T-helper 9 cell (primary cell): ENCODE measurements at places on chromosomes 2 and 18.

DNA sequence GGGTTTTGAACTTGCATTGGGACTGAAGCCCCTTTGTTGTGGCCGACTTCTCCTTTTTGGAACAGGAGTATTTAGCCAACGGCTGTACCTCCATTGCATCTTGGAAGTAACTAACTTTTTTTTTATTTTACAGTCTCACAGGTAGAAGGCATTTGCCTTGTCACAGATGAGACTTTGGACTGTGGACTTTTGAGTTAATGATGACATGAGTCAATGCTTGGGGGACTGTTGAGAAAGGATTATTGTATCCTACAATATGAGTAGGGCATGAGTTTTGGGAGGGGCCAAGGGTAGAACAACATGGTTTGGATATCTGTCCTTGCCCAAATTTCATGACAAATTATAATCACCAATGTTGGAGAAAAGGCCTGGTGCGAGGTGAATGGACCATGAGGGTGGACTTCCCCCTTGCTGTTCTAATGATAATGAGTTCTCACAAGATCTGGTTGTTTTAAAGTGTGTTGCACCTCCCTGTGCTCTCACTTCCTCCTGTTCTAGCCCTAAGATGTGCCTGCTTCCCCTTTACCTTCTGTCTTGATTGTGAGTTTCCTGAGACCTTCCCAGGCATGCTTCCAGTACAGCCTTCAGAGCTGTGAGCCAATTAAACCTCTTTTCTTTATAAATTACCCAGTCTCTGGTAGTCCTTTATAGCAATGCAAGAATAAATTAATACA is 1269.4 kb upstream of the CHAC2 start:
- no peak for DNase-seq

- DNase-seq = no peak
Measured at GRCh38 chr2:238104691-238105371, 4.7 kb downstream of the ESPNL start.

DNA sequence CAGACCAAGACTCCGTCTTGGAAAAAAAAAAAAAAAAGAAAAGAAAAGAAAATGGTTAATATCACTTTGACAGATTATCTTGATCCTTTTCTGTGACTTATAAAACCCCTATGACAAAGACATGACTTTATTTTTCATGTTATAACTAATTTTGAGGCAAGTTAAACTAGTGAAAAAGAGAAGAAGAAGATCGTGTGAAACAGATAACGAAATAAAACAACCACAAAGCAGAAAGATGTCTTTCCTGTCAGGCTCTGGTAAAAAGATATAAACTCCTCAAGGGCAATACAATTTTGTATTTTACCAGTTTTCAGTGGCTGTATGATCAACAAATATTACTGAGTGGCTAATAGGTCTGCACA is 13.4 kb upstream of the RBMS1 start:
- DNase-seq = no peak

- DNase-seq = no peak
Measured at GRCh38 chr2:213122725-213123124, 28.7 kb downstream of the IKZF2 start.

DNA sequence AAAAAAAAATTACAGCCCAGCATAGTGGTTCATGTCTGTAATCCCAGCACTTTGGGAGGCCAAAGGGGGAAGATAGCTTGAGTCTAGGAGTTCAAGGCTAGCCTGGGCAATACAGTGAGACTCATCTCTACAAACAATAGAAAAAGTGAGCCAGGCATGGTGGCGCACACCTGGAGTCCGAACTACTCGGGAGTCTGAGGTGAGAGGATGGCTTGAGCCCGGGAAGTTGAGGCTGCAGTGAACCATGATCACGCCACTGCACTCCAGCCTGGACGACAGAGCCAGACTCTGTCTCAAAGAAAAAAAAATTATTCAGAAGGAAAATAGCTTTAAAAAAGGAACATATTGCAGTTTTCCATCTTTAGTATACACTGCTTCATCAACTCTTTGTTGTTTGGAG is 47.8 kb downstream of the CYP27C1 start:
- DNase-seq = no peak

- no peak for DNase-seq
Measured at GRCh38 chr2:230984393-230985220, 11.3 kb upstream of the SPATA3 start.

DNA sequence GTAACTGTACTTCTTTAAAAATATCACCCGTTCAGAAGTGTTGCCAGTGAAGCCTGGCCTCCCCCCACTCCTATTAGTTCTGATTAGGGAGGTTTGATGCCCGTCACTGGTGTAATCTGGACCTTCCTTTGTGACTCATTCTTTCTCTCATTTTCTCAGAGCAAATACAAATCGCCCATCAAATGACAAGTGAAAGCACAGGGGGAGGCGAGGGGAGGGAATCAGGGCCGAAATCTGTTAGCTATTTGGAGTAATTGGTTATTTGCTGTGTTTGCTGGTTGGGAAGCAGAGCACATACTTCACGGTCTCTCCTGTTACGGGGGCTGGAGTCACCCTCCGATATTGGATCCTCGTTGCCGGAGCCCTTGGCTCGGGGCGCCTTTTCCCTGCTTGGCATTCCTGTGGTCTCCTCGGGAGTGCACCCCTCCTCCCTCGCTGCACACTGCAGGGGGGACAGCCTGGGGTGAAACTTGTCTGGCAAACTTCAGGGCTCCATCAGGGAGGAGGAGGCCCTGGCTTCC is 178.1 kb downstream of the DYSF start:
- no peak for DNase-seq

GRCh38 chr2:218888341-218888740 is 7.7 kb downstream of the WNT10A start:
- DNase-seq = no peak

DNA sequence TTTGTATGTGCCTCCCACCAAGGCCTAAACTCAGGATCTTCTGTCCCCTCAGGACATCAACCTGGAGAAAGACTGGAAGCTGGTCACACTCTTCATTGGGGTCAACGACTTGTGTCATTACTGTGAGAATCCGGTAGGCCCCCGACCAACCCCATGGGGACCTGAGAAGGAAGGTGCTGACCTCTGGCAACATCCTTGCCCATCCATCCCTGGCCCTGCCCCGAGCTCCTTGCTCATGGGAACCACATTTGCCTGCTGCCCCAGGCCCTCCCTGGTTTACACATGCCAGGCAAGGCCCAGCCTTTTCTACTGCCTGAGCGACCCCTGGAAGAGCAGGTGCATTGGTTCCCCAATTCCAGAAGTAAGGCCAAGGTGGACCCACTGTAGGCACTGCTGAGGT is 125.3 kb upstream of the PPP1CB start:
- DNase-seq = no peak

- peak; percentile 62 for DNase-seq
Measured at GRCh38 chr18:111306-112014, 46.9 kb upstream of the USP14 start.

DNA sequence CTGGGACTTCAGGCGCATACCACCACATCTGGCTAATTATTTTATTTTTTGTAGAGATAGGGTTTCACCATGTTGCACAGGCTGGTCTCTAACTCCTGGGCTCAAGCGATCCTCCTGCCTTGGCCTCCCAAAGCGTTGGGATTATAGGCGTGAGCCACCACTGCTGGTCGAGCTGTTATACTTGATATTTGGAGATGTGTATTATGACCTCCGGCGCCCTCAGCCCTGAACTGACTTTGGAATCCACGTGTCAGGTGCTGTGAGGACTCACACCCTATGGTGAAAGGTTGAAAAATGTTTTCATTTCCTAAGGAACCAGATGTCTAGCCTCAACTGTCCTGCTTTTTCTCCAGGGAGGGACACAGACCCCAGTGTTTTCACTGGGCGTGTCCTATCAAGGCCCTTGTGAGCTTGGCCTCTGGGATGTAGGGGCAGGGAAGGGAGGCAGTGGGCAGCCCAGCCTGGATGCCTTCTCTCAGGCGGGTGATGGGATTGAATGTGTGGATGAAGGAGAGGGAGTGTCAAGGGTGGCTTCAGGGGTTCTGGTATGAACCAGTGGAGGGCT is 56.4 kb upstream of the HAAO start:
- DNase-seq = no peak

DNA sequence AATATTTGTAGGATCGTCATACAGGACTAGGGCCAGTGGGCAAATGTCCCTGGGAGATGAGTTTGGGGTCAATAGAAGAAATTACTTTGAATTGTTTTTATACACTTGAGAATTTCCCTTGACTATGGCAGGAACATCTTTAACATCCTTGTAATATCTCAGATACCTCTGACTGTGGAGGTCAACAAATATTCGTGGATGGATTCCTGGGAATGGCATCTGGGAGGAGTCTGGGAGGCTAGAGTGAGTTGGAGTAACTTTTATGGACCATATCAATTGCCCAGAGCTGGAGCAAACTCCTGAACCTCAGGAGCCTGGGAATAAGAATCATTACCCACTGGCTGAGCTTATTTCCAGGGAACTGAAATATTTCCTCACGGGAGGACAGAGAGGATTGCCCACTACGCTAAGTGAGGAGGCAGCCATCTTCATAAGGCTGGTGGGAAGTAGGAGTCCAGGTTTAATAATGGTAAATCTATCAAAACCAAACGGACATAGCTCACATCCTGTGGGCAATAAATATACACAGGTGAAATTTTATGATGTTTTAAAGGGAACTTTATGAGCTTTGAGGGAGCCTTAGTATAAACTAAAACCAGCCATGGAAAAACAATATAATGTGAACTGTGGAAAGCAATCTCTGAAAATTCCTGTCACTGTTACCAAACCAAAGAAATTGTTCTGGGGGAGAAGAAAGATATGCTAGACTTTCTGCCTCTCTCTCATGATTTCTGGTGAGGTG is 44.4 kb upstream of the LCLAT1 start:
- DNase-seq = no peak

- DNase-seq = no peak
Measured at GRCh38 chr2:217326238-217327022, 466.6 kb upstream of the TNP1 start.

- DNase-seq = no peak
Measured at GRCh38 chr2:73451263-73451972, 65.8 kb downstream of the ALMS1 start.

DNA sequence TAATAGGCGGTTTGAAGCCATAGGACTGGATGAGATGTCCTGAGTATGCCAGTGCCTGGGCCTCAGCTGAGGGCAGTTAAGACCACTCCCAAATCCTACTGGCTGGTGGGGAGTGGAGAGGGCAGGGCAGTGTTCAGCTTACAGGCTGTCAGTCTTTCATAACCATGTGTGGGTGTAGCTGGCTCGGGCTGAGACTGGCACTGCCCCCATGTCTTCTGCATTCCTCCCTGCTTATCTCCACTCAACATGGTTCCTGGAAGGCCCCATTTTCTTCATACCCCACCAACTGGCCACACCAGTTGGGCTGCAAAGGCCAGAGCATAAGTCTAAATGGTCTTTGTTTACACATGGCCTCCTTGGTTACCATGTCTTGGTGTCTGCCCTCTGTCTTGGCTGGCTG is 17.2 kb upstream of the IL37 start:
- no peak for DNase-seq

DNA sequence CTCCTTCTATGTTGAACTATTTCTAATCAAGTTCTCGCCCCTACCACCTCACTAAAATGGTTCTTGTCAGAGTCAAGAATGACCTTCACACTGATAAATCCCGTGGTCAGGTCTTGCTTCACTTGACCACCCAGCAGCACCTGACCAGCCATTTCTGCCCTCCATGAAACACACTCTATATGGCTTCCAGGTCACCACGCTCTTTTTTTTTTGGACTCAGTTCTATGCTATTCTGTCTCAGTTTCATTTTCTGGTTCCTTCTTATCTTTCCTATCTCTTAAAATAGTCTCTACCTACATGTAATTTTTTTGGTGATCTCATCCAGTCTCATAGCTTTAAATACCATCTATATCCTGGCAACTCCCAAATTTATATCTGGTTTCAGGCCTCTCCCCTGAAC is 11.4 kb downstream of the EIF2AK3 start:
- no peak for DNase-seq

- no peak for DNase-seq
Measured at GRCh38 chr2:127678531-127678930, 3.2 kb upstream of the LIMS2 start.

DNA sequence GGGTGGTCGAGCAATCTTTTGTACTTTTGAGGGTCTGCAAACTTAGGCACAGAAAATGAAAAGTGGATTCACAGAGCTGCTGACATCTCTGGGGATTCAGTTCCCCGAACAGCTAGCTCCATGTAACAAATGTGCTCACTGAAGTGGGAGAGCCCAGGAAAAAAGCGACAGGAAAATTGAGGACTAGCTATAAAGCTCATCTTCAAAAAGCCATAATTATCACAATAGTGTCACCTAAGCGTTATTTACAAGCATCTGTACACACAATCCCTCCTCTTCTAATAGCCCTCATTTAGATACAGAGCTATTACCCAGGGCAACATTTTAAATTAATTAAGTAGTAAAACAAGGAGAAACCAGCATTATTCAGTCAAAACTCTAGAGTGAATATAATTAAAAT is 36.1 kb downstream of the RNF152 start:
- DNase-seq = no peak

DNA sequence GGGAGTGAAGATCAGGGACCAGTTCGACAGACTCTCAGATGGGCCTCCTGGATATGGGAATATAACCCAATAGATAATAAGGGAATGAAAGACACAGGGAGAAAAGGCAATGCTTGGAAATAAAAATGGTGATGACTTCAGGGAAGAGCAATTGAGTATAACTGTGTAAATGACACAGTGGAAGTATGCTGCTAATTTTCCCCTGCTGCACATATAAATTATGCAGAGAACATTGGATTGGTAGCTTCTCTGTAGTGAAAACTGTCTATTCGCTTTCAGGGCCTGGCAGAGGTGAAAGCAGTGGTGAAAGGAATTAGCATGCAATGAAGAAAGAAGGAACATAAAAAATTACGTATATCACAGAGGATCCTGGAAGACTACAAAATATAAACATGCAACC is 398.2 kb upstream of the CDH2 start:
- no peak for DNase-seq

DNA sequence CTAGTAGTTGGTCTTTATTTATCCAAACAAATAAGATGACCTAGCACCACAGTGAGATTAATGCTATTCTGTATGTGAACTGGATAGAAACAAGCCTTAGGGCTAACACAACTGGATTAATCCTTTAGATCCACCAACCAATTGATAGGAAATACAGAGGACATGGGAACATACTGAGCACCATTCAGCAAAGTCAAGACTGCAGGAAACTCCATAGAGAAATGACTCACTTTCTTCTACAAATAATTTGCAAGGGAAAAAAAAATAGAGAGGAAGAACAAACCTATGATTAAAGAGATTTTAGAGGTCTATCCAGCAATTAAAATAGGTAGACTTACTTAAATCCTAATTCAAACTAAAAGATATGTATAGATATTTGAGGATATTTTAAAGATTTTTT is 23.9 kb downstream of the WDFY1 start:
- DNase-seq = no peak
